Fibroblast of skin of right biceps (primary cell): ENCODE measurements at places on chromosomes 7 and 10.

DNA sequence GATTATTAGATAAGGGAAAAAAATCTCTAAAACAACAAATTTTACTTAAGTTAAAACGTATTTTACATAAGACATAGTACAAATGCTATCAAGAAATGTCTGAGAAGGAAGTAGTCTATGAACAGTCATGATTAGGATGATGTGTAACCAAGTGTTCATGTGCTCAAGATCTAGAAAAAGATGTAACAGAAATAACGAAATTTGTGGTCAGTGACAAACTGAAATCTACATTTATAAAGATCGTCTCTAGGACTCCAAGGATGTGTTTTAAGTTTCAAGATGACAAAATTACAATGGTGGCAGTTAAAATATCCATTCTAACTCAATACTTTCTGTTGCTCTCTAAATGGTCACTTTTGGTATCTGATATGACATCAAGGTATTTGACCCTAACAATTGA, 17.2 kb downstream of the PPP3CB start:
- DNase-seq, result no peak

- DNase-seq, result peak; percentile 24
Measured at GRCh38 chr10:75654171-75654771, 222.8 kb downstream of the LRMDA start.

DNA sequence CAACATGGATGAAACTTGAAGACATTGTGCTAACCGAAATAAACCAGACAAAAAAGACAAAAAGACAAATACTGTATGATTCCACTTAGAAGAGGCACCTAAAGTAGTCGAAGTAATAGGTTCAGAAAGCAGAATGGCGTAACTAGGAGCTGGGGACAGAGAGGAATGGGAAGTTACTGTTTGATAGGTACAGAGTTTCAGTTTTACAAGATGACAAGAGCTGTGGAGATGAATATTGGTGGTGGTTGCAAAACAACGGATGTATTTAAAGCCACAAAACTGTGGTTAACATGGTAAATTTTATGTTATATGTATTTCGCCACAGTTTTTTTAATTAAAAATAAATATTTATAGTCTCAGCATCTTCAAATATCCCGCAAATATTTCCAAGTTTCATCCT, 64.1 kb upstream of the DIP2C start:
- no peak for DNase-seq

DNA sequence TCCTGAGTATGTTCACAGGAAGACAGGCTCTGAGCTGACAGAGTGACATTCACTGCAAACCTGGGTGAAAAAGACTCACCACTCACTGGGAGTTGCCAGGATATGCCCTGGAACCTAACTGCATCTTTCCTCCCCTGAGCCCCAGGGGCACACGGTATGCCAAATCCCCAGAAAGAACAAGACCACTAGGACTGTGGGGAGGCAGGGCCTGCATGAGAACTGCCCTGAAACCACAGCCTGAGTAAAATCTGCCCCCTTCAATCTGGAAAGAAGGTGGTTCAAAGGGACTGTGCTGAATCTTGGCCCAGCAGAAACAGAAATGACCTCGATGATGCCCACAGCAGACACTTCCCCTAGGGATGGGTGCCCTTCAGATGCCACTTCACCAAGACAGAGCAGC, 6.5 kb downstream of the FAM53B start:
- no peak for DNase-seq
